Activated CD8-positive, alpha-beta T cell treated with anti-CD3 and anti-CD28 coated beads for 36 hours (primary cell): ENCODE measurements at places on chromosomes 7 and 10. TPM values are rescaled to one million over a fixed set of nuclear protein-coding genes. Genes with fewer than 3 reads are reported as not detected.

Gene CDCA7L
- 102 TPM for total RNA-seq

Gene FEZF1
- not detected for total RNA-seq

Gene RASA4
- total RNA-seq: 92.6 TPM

Gene PLCE1
- not detected for total RNA-seq

Gene CALY
- not detected for total RNA-seq
